Neural progenitor cell (in vitro differentiated cells): ENCODE measurements at places on chromosomes 5 and 9. TPM values are rescaled to one million over a fixed set of nuclear protein-coding genes. Genes with fewer than 3 reads are reported as not detected.

The PALM2AKAP2 gene
- total RNA-seq = 3.9 and 12.0 TPM in 2 replicates

The TNC gene
- 54.9 and 56.1 TPM in 2 replicates for total RNA-seq

The XPA gene
- 6.4 and 9.2 TPM in 2 replicates for total RNA-seq

The UNC5A gene
- 1.2 and 3.6 TPM in 2 replicates for total RNA-seq

The TNFSF15 gene
- total RNA-seq = not detected in 2 replicates

- peak; percentile 42 for DNase-seq
These were observed 1.2 kb upstream of the BTF3 start for GRCh38 chr5:73496984-73497457.

DNA sequence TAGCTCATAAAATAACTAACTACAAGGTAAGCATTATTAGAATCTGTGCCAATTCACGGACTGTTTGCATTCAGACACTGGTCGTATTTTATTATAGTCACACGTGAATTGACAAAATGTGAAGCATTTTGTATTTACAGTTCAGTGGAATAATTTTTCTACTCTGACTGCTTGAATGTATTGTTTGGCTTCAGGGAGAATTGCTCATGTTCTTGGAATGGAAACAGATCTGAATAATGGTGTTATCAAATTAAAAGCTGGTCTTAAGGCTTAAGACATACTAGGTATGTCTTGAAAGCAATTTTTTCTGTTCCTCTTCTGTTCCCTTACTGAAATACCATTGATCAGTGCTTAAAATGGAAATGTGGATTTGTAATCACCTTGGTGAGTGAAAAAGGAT lies 543.7 kb upstream of the TLE4 start:
- DNase-seq = no peak

GRCh38 chr9:35603506-35603985 lies 1.5 kb upstream of the TESK1 start:
- DNase-seq = no peak

DNA sequence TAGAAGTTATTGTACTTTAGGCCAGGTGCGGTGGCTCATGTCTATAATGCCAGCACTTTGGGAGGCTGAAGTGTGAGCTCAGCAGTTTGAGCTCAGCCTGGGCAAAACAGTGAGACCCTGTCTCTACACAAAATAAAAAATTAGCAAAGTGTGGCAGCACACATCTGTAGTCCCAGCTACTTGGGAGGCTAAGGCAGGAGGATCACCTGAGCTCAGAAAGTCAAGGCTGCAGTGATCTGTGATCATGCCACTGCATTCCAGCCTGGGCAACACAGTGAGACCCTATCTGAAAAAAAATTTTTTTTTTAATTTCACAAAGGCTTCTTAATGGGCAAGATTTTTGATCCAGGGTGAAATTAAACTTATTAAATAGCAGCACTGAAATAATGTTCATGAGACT lies 92.8 kb downstream of the CDC42SE2 start:
- DNase-seq = no peak

- peak; percentile 12 for DNase-seq
These were observed 943.1 kb upstream of the WWC1 start for GRCh38 chr5:167348251-167348926.

DNA sequence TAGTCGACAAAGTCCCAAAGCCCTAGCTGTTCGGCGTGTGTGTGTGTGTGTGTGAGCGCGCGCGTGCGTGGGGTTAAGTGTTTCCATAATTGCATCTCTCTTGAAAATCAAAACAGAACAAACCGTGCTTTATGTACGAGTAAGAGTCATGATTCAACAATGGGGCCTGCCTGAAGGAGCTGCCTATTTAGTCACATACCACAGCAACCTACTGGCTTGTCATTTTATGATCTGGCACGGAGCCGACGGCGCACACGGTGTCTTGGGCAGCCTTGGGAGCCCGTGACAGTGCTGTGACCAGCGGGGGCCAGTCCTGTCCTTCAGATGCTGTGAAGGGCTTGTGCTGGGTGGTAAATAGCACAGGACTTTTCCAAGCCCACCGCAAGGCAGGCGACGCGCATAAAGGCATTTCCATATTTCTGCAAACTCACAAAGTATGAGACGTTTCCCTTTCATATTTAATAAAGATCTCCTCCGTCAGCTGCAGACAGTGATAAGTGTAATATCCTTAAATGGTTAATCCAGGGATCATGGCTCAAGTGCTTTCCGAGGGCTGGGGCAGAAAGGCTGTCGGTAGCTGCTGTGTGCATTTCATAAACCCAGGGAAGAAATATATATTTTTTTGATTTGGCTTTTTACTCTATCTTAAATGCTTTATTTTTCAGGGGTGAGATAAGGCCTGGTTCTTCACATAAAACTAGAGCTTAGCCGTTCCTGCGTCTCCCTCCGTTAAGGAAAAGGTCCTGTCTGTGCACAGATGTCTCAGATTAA lies 270.2 kb upstream of the IRX1 start:
- DNase-seq = peak; percentile 11

DNA sequence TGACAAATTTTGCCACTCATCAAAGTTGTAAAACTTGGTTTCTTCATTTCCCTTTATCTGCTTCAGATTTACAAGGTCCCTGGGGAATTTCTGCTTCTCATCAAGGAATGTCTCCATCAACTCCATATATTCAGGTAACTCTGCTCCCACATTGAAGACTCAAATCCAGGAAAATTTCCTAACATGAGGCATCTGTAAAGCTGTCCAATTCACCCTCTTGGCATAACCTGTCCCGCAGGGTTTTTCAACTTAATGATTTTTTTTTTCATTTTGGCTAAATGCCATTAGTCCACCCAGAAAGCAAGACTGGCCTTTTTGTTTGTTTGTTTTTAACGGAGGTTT lies 50.2 kb upstream of the SLC30A5 start:
- no peak for DNase-seq

DNA sequence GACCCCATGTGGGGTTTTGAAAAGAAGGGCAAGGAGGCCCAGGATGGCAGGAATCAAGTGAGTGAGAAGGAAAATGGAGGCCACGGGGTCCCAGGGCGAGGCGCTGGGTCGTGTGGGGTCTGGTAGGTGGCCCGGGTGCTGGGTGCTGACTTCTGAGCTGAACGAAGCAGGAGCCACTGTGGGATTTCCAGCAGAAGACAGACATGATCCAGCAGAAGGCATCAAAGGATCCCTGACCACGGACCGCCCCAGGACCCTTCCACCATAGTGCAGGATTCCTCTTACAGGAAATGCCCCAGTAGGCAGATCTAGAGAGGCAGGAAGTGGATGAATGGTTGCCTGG lies 106.7 kb downstream of the ADAMTS2 start:
- DNase-seq = no peak

- no peak for DNase-seq
These were observed 233.6 kb downstream of the ACTL7B start for GRCh38 chr9:108621991-108622855.

DNA sequence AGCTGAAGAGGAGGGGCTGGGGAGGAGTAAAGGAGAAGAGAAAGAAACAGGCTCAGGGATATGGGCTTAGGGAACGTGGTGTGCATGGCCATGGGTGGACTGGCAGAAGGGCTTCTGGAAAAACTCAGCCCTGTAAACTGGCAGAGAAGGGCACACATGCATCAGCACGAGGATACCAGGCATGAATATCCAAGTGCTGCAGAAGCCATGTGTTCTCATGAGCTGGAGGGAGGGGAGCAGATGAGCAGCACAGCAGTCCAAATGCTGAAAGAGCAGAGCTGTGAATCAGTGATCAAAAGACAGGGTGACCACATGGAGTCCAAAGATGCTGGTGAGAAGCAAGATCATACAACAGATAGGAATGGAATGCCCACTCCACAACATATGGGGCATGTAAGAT lies 72.3 kb downstream of the SEMA5A start:
- DNase-seq = no peak

GRCh38 chr5:142680605-142681259 lies 5.2 kb downstream of the FGF1 start:
- no peak for DNase-seq

- no peak for DNase-seq
These were observed 3.7 kb upstream of the CEL start for GRCh38 chr9:133058071-133058470.

DNA sequence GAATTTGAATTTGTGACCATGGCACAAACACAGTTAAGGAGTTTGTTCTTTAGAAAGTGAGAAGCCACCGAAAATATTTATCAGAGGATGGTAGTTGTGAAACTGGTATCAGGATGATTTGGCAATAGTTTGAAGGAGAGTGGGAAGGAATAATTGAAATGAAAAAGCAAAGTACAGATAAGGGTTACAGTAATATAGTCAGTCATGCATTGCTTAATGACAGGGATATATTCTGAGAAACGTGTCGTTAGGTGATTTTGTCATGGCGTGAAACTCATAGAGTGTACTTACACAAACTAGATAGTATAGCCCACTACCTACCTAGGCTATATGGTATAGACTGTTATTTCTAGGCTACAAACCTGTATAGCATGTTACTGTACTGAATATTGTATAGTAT lies 84.2 kb downstream of the GPBP1 start:
- DNase-seq = no peak

DNA sequence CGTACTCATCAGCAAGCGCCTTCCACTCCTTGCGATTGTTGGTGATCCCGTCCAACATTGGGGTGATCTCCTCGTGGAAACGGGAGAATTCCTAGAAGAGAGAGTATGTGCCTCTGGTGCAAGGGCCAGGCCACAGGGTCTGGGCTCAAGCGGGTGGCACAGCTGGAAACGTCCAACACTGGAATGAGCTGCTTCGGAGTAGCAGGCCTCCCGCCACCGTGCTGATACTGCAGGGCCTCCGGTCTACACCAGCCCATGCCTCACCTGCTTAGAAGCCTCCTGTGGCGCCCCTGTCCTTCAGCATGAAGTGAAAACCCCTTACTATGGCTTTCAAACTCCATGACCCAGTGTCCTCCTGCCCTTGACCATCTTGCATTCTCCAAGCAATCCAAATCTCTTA lies 81.4 kb downstream of the PDE6A start:
- no peak for DNase-seq

DNA sequence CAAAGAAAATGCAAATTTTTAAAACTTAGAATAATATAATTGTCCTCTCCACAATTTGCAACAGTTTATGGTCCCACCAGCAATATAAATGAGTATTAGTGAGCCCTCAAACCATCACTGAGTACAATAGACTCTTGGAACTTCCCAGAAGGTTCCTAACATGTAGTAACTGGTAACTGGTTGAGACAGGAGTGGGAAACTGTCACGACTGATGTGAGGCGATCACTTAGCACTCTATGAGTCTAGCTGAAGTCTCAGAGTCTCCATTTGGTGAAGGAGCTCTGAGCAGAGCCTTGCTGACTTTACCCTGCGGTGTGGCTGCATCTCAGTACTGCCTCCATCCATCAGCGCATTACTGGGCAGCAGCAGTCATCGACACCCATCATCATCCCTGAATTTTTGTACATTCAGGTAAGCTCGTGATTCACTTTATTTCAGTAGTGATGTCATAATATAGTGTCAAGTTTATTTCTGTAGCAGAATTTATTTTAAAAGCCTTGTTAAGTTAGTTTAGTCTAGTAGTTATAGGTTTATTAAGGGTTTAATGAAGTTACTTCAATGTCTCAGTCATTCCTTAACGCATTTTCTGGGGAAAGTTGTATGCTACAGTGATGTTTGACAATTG lies 76.6 kb upstream of the ABCA1 start:
- DNase-seq = no peak
